ENCODE measurements at places on chromosomes 1 and 21.
A peak's percentile ranks its signal among the peaks of the same experiment; 100 is the strongest.

GRCh38 chr1:236351875-236352573 lies 42.1 kb upstream of the EDARADD start:
- no peak for DNase-seq

GRCh38 chr1:2346691-2347408 lies 44.5 kb downstream of the MORN1 start:
- DNase-seq: no peak

GRCh38 chr1:225508538-225509375 lies 80.9 kb upstream of the LBR start:
- DNase-seq: peak; percentile 59

- DNase-seq: no peak
Observed at GRCh38 chr1:155329980-155330598, 9.4 kb downstream of the RUSC1 start.

GRCh38 chr1:24596401-24596880 lies 40.6 kb downstream of the NCMAP start:
- DNase-seq: no peak

DNA sequence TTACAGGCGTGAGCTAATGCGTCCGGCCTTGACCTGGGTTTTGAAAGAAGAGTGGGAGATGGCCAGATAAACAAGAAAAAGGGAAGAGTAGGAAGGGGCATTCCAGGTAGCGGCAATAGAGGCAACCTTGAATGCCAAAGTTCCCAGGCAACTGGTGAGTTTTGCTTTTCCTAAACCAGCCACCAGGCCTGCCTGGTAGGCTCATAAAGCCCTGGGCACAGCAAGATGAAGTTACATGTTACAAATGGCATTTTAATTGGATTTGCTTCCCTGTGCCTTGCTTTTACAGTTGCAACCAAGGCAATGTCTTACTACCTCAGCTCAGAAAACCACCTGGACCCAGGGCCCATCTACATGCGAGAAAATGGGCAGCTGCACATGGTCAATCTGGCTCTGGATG lies 5.5 kb downstream of the LRRC42 start:
- no peak for DNase-seq

- DNase-seq: peak; percentile 89
Observed at GRCh38 chr1:42966688-42967612, 8.3 kb upstream of the SLC2A1 start.

DNA sequence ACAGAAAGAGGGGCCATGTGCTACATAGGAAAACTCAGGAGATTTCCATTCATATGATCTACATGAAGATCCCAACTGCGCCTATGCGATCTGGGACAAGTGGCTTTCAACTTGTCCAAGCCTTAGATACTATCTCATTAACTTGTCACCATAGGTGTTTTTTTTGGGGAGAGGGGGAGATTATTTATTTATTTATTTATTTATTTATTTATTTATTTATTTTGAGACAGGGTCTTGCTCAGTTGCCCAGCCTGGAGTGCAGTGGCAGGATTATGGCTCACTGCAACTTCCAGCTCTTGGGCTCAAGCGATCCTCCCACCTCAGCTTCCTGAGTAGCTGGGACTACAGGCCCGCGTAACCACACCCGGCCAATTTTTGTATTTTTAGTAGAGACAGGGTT lies 11.3 kb downstream of the FABP3 start:
- DNase-seq: no peak

DNA sequence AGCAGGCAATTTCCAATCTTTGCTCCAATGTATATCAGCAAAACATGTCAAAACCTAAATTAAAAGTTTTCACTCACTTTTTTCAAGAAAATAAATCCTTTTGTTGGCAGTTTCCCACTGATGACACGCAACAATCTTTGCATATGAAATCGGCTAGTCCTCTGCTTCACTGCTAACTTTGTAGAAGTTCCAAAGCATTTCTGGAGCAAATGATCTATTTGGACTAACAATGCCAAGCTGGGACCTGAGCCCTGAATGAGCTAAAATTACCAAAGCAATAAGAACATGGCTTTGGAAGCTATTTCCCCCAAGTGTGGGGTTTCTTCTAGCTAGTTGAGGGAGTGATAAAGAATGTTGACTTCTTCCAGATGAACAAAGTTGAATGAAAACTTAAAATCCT lies 5.1 kb downstream of the BEND5 start:
- no peak for DNase-seq

DNA sequence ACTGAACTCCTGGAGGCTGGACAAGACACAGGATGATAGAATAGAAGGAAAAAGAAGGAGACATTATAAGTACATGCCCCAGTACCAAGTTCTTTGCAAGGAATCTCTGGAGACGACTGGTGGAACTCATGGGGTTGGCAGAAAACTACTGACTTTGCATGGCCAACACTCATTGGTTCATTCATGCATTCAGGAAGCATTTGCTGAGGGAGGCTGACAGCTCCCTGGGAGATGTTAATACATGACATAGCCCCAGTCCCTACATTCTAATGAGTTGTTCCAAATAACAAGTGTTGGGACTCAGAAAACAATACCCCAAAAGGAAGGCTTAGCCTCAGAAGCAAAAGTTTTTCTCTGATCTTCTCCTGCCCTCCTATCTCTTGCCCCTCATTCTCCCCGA lies 172.8 kb upstream of the IRF2BP2 start:
- DNase-seq: peak; percentile 8

DNA sequence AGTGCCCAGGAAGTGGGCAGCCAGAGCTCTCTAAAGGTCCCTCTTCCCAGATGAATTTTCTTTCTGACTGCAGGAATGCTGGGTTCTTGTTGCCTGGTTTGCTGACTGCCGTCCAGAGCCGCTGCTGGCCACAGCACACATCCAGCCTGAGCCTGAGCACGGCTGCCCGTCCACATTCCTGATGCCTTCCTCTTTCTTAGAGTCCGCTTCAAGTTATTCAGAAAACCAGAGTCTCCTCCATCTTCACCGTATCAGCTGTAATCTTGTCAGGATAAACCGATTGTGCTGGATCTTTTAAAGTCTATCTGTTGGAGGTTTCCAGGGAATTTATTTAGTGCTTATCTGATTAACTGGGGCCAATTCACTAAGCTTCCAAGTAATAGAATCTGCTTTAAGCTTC lies 84.8 kb upstream of the BCAR3 start:
- DNase-seq: no peak

- DNase-seq: no peak
Observed at GRCh38 chr1:15260418-15261154, 13.6 kb downstream of the FHAD1 start.

DNA sequence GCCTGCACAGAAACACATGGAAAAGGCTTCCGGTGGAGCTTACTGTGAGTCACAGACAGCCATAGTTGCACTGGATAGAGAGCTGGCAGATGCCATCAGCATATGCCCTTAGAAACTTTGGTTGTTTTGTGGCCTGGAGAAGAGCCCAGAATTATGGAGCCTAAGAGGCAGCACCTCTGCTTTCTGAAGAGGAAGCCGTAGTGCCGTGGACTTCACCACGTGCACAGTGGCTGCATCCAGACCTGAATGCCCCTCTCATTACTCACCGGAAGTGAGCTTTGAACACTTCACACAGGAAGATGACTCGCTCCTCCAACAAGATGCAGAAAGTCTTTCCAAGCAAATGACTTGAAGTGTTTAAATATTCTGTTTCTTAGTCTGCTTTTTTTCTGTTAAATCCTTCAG lies 28.4 kb downstream of the JUN start:
- peak; percentile 74 for DNase-seq

DNA sequence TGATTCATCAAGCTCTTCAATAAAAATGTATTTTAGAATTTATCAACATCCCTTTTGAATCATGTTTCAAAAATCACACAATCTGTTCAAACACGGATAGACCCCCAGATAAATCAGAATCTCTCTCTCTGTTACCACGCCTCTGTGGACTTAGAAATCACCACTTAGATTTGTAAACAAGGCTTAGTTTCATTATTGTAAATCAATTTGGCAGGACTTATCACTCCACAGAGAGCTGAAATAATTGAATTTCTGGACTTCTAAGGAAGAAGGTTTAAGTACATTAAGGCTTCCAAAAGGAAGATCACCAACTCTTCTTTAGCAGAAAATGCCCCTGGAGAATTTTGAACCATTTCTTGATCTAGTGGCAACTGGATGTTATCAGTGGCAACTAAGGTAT lies 100.4 kb downstream of the APP start:
- no peak for DNase-seq

- DNase-seq: no peak
Observed at GRCh38 chr1:212257157-212257556, 28.1 kb upstream of the PPP2R5A start.

DNA sequence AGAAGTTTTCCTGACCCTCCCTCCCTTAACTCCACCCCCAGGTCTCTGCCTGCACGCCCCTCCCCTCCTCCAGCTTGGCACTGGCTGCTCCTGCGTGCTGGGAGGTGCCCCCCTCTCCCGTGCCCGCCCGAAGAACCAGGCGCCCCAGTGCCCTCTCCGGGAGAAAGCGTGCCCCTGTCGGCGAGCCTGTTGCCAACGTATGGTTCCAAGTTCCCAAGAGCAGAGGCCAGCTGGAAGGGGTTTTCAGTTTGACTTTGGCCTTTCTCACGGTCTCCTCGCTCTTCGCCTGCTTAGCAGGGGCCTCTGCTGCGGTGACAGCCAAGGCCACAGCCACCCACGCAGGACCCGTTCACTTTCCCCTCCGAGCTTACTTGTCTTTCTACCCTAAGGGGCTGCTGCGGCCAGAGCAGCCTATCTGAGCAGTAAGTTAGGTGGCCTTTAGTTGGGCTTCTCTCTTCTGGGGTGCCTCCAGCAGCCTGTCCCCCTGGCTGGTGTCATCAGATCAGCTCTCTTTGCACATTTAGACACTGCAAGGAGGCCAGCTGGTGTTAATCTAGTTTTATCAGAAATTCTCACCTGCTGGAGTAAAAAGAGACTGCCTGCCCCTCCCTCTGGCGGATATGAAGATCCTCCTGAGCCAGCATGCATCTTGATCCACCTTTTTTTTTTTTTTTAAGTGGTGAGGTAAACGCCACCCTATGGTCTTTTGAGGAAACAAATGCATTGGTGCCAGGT lies 1.5 kb downstream of the STUM start:
- DNase-seq: peak; percentile 66

- no peak for DNase-seq
Observed at GRCh38 chr1:14160781-14161180, 437.7 kb upstream of the KAZN start.

- DNase-seq: no peak
Observed at GRCh38 chr1:240808381-240808780, 196.4 kb upstream of the GREM2 start.

DNA sequence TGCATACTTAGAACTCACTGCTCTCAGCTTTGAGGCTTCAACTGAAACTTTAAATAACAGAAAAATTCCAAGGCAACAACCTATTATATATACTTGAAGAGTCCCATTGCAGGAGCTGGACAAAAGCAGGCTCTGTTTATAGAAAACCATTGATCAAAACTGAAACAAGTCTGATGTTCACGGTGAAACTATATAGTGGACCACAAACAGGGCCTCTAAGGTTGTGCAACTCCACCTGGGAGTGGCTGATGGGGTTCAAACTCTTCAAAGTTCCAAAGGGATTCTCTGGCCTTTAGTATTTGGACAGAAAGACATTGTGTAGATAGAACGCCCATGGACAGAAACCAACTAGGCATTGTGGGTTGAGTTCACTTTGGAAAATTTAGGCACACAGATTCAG lies 140.3 kb downstream of the ZC3H11B start:
- DNase-seq: no peak

DNA sequence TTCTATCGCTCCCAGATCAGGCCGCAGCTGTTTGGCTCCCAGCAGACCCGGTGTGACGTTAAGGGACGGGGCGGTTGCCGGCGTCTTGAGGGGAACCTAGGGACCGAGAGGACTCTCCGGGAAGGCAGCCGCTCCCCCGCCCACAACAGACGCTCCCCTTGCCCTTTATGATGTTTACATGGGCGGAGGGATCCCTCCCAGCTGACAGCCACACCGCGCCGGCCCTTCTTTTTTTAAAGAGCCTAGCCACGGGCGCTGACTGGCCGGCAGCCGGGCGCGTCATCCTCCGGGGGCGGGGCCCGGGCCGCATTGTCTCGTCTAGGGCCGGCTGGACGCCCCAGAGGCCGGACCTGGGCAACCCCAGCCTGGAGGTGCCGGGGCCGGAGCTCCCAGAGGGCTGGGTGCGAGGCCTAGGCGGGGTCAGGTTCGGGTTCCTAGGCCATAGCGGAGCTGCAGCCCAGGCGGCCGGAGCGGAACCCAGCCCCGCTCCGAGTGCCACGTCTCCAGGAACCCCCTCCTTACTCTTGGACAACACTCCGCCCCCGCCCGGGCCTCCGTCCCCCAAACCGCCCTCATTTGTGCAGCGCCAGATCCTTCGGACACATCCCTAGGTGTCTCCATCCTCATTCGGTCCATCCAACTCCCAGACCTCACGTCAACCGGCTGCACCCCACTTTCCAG lies at the start of gene PCAT6:
TSS of gene PCAT6 (plus strand) at position 340 of the 681 bp plus-strand sequence.
- DNase-seq: peak; percentile 97

DNA sequence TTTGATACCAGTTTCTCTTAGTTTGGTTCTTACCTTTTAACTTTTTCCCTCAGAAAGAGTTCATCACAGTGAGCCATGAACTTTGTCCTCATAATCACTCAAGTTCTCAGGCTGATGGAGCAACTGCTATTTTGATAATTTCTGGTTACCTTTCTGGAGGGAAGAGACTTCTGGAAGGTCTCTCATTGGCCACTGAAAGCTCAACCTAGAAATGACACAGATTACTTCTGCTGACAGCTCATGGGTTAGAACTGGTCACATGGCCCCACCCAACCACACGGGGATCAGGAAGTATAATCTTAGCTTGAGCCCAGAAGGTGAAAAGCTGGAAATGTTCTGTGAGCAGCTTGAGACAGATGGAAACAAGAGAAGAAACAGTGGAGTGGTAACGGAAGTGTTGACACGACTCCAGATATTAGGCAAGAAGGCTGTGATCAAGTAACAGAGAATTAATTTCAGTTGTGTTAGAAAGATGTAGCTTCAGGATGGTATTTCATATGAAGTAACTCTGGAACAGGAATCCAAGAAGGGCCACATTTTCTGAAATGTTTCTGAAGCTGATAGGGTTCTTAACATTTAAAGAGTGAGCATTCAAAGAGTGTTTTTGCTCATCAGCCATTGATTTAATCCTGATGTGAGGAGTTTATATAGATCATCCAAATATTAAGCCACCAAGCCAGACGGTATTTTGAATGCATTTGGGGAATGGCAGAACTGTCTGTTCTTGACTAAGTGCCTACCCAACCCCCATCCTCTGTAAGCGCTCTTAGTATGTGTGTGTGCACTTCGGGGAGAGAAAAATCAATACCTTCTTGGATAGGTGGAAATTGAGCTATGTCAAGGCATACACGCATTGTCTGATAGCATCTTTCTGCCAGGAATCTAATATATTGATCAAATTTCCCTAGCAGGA lies 21.9 kb upstream of the XPR1 start:
- DNase-seq: peak; percentile 27

GRCh38 chr1:33984906-33985565 lies 121.2 kb downstream of the HMGB4 start:
- DNase-seq: no peak

DNA sequence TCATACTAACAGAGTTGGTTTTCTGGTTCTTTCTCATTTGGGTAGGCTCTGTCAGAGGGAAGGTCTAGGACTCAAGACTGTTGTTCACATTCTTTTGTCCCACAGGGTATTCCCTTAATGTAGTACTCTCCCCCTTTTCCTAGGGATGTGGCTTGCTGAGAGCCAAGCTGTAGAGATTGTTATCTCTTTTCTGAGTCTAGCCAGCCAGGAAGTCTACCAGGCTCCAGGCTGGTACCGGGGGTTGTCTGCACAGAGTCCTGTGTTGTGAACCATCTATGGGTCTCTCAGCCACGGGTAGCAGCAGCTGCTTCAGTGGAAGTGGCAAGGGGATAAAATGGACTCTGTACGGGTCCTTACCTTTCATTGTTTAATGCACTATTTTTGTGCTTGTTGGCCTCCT lies 226.4 kb downstream of the LBR start:
- no peak for DNase-seq

GRCh38 chr1:187460093-187460492 lies 631.3 kb downstream of the PLA2G4A start:
- no peak for DNase-seq

Data from small intestine (tissue), 16 donors.